LHCN-M2 (cell line): ENCODE measurements at places on chromosomes 12 and 14. TPM values are rescaled to one million over a fixed set of nuclear protein-coding genes. Genes with fewer than 3 reads are reported as not detected.

Gene GRIN2B
- total RNA-seq = not detected in 2 replicates

Gene TNS2
- total RNA-seq = 79.6 and 95.7 TPM in 2 replicates

Gene CMTM5
- not detected in 2 replicates for total RNA-seq

Gene TMEM63C
- 0.06 TPM in 1 of 2 replicates, not detected in the other for total RNA-seq

Gene TAS2R31
- total RNA-seq = 1.4 and 1.5 TPM in 2 replicates

Gene SDR9C7
- not detected in 2 replicates for total RNA-seq

Gene ZNF891
- total RNA-seq = 1.0 and 1.2 TPM in 2 replicates

Gene DBX2
- not detected in 2 replicates for total RNA-seq

Gene TPPP2
- total RNA-seq = not detected in 2 replicates

Gene IL23A
- 0.29 TPM in 1 of 2 replicates, not detected in the other for total RNA-seq

Gene C14orf180
- total RNA-seq = not detected in 2 replicates

Gene GAS2L3
- 40.8 and 41.4 TPM in 2 replicates for total RNA-seq

Gene ATP5F1B
- total RNA-seq = 644 and 670 TPM in 2 replicates

Gene AQP6
- total RNA-seq = not detected in 2 replicates

Gene FBLN5
- 20.0 TPM in 2 replicates for total RNA-seq
